ENCODE measurements at places on chromosomes 4 and X.

DNA sequence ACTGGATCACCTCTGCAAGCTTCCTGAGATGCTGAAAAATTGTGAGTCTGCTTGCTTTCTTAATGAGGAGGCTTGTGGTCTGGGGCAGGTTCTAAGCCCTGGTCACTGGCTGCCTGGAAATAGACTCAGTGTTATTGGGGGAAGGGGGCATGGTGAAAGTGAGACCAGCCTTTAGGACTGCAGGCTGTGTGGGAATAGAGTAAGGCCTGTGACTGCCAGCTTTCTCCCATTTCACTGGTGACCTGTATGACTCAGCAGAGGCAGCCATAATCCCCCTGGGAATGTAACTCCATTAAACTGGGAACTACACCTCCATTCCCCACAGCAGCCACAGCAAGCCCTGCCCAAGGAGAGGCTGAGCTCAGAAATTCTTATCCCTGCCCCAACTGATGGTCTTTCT, 55.9 kb upstream of the IL15 start:
- no peak for DNase-seq

DNA sequence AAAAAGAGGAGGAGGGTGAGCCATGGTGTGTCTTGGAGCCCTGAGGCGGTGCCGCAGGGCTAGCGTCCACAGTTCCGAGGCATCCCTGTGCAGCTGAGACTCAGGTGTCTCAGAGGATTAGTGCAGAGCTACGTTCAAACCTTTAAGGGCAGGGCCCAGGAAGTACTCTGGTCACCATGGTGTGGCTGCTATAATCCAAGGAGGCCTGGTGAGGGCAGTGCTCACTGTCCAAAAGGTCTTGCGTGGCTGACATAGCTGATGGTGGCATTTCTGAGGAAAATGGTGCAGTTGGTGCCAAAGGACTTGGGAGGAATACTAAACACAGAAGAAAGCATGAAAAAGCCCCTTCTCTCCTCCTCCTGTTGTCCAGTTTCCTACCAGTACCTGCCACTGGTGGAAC, 146.9 kb downstream of the DCHS2 start:
- no peak for DNase-seq

DNA sequence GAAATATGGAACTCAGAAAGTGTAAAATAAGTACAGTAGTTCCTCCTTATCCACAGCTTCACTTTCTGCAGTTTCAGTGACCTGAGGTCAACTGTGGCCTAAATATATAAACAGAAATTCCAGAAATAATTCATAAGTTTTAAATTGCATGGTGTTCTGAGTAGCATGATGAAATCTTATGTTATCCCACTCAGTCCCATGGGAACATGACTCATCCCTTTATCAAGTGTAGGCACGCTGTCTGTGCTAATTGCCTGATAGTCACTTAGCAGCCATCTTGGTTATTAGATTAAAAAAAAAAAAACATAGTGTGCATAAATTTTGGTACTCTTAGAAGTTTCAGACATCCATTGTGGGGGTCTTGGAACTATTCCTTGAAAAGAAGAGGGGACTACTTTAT, 983.4 kb upstream of the ADGRL3 start:
- no peak for DNase-seq

DNA sequence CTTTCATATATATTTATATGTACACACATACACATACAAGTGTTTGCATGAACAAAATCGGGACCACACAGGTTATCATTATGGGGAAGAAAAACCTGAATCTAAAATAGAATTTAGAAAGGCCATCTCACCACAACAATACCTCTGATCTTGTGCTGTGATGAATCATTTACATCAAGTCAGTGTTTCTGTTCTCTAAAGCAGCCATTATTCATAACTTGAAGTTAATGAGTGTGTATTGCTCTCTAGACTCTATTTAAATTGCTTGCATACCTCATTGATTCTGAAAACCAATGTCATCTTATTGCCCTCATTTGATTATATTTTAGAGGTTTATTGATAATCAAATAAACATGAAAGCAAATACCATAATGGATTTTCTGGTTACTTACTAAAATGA, 71.6 kb downstream of the FAM114A1 start:
- DNase-seq: no peak

- DNase-seq: no peak
These were observed 300.8 kb downstream of the ZNF674 start for GRCh38 chrX:46244451-46244850.

DNA sequence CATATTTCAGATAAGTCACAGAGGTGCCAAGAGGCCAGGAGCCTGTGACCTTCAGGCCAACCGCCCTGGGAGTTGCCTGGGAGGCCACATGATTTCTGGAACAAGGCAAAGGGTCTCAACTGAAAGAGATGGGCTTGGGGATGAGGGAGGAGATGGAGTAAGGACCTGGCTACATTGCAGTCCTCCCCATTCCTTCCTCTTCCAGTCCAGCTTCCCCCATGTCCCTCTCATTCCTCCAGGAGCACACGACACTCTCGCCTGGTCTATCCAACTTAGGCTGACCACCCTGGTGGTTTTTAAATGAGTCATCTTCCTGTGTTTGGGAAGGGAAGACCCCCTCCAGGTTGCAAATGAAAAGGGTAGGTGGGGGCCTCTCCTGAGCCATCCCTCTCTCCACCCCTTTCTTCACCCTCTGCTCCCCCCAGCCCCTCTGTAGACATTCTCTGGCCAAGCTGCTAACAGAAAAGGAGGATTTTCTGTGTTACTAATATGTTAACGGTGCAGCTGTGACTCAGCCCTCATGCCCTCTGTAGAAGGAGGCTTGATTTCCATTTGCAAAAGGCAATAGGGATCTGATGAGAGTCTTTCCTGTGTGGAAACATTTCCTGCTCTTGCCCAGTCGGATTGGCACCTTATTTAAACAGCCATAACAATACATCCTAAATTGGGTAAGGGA, 79.2 kb downstream of the RTL5 start:
- DNase-seq: no peak

GRCh38 chr4:2484993-2485392, 16.1 kb downstream of the RNF4 start:
- DNase-seq: no peak

- DNase-seq: no peak
These were observed 37.8 kb upstream of the PSAPL1 start for GRCh38 chr4:7472442-7473013.

- DNase-seq: no peak
These were observed 14.5 kb upstream of the DKK2 start for GRCh38 chr4:107050525-107051135.

- DNase-seq: no peak
These were observed 26.2 kb downstream of the FGFR3 start for GRCh38 chr4:1819284-1819683.

DNA sequence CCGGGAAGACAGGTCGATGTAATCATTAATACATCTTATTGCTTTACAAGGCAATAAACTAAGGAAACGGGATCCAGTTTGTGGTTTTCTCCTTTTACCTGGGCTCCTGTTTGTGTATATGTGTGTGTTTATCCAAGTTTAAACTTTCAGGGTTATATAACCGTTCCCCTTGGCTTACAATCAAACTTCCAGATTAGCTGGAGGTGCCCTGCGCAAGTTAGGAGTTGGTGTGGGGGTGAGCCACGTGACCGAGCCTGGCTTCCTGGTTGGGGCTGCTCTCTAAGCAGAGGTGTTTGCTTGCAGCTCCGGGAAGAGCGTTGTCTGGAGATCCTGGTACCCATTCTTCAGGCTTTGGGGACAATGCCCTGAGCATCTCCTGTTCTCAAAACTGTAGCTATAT, 129.2 kb downstream of the FHDC1 start:
- no peak for DNase-seq

DNA sequence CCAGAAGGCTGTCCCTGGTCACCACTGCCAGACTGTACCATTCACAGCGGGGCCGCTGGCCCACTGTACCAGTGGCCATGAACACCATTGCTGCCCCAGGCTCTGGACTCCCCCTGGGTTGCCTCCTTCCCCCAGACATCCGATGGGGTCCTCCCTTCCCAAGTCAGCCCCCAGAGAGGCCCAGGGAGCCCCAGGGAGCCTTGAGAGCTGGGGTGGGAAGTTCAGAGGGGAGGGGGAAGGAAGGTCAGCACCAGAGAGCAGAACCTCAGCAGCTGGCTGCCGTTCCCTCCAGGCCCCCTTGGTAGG, 441 bp upstream of the ARHGAP4 start:
- no peak for DNase-seq

- DNase-seq: no peak
These were observed 758 bp downstream of the SCFD2 start for GRCh38 chr4:53365121-53365485.

GRCh38 chr4:188110036-188110435, 633 bp upstream of the TRIML2 start:
- no peak for DNase-seq

DNA sequence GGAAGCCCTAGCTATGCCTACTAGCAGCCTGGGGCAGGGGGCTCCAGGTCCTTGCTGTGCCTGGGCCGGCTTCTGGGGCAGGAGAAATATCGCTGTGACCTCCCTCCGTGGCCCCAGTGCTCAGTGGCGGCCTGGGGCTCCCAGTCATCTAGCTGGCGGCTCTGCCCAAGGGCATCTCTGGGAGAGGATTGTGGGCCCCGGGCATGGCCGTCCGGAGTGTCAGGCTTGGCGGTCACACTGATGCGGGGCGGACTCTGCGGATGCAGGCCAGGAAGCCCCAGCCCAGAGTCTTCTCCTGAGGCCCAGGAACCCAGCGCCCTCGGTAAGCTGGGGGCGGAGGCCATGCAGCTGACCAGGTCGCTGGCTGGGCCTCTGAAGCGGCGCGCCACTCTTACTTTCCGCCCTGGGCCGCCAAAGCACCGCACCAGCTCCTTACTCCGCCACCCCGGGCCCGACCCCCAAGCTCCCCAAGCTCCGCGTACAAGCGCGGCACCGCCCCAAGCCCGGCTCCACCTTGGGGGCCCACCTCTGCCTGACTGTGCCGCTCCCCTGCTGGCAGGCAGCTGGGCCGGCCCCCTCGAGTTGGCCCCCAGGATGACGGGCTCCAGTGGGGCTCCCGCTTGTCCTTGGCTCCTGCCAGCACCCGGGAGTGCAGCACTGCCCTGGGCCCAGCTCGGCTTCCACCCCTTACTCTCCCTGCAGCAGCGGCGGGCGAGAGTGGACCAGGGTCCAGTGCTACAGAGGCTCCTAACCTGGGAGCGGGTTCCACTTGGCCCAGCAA, 720.0 kb downstream of the PCDH18 start:
- no peak for DNase-seq

DNA sequence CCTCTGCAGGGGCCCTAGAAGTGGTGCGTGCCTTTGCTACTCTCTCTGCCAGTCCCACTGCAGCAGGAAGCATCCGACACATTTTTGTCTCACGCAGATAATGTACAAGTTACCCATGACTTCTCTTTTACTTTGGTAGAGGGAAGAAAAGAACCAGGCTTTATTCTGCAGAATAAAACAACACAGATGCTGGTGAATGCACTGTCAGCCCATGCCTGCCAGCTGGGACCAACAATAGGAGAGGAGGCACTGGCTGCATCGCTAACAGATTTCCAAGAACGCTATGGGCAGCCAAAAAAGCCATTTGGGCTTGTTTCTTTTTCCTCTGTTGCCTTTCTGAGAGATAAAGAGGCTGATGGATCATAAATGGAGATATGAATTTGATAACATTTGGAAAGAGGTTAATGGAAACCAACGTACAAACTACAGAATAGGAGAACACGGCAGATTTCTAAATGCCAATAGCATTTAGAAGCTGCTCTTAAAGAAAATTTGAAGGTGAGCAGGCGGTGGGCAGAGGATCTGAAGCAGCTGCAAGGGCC, 47.5 kb upstream of the IGFBP7 start:
- DNase-seq: no peak

DNA sequence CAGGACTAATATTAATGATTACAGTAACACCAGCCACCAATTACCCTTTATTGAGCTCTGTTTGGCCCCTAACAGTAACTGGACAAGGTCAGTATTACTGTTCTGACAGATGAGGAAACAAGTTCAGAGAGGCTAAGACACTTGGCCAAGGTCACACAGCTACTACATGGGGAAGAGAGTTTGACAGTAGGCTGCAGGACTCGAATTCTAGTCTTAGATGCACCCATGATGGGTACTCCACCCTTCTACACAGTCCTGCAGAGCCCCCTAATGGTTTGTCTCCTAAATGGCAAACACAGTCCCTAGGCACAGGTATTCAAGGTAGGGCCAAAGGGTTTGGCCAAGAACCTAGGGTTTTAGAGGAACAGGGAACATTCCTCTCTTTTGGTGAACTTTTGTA, 93.9 kb downstream of the NSUN7 start:
- no peak for DNase-seq

- DNase-seq: no peak
These were observed 21.4 kb downstream of the OCRL start for GRCh38 chrX:129561453-129561852.

- DNase-seq: no peak
These were observed 59.1 kb upstream of the USP9X start for GRCh38 chrX:41025926-41026701.

GRCh38 chrX:24169211-24169610, 19.7 kb downstream of the ZFX start:
- no peak for DNase-seq

- no peak for DNase-seq
These were observed 123.4 kb downstream of the ASB9 start for GRCh38 chrX:15146515-15146914.

DNA sequence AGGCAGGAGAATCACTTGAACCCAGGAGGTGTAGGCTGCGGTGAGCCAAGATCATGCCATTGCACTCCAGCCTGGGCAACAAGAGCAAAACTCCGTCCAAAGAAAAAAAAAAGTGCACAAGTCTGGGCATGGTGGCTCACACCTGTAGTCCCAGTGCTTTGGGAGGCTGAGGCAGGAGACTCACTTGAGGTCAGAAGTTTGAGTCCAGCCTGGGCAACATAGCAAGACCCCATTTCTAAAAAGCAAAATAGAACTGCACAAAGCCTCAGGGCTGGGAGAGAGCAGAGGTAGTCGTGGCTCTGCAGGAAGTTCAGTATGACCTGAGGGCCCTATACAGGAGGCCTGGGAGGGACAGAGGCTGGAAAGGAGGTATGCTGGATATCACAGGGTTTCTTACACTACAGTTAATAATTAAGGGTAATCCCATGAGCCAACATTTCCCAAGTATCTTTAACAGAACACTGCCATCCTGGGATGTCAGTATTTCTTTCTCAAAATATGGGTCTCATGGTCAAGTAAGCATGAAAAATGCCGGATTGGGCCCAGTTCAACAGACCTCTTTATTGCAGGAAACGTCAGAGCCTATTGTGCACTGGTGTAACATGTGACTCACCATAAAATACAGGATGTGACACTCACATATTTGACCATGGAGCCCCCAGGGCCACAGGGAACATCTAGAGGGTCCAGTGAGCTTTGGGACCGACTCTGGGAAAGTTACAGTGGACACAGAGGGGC, 37.8 kb downstream of the ACSL1 start:
- DNase-seq: no peak

DNA sequence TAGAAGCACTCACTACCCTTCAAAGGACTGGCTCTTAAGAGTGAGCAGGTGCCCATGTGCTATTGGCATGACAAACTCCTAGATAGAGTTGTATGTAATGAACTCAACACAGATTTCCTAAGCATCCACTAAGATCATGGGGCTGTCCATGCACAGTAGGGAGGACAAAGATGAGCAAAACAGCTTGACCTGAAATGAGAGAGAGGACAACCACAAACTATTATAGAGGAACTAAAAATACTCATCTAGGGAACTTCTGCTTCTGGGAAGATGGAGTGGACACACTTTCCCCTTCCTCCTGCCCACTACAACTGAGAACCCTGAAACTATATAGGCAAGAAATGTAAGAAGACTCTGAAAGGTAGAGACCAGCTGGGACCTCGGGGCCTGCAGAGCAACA, 20.8 kb upstream of the TMEM128 start:
- no peak for DNase-seq

- DNase-seq: no peak
These were observed 1250.7 kb downstream of the RAPGEF2 start for GRCh38 chr4:160353548-160353947.
